RPMI8226 (cell line): ENCODE measurements at places on chromosomes 12 and 14.
A peak's percentile ranks its signal among the peaks of the same experiment; 100 is the strongest.

GRCh38 chr14:102694530-102695166, 82.6 kb upstream of the TRAF3 start:
- DNase-seq = peak; percentile 67

DNA sequence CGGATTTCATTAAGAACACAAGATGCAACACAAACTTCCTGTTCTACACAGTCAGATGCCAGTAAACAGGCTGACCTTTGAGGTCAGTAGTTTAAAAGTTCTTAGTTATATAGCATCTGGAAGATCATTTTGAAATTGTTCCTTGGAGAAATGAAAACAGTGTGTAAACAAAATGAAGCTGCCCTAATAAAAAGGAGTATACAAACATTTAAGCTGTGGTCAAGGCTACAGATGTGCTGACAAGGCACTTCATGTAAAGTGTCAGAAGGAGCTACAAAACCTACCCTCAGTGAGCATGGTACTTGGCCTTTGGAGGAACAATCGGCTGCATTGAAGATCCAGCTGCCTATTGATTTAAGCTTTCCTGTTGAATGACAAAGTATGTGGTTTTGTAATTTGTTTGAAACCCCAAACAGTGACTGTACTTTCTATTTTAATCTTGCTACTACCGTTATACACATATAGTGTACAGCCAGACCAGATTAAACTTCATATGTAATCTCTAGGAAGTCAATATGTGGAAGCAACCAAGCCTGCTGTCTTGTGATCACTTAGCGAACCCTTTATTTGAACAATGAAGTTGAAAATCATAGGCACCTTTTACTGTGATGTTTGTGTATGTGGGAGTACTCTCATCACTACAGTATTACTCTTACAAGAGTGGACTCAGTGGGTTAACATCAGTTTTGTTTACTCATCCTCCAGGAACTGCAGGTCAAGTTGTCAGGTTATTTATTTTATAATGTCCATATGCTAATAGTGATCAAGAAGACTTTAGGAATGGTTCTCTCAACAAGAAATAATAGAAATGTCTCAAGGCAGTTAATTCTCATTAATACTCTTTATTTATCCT, 13.5 kb downstream of the PTGER2 start:
- no peak for DNase-seq

- no peak for DNase-seq
Observed at GRCh38 chr14:56273155-56273554, 154.9 kb downstream of the PELI2 start.

- no peak for DNase-seq
Observed at GRCh38 chr14:51653079-51653774, 1.5 kb downstream of the FRMD6 start.

DNA sequence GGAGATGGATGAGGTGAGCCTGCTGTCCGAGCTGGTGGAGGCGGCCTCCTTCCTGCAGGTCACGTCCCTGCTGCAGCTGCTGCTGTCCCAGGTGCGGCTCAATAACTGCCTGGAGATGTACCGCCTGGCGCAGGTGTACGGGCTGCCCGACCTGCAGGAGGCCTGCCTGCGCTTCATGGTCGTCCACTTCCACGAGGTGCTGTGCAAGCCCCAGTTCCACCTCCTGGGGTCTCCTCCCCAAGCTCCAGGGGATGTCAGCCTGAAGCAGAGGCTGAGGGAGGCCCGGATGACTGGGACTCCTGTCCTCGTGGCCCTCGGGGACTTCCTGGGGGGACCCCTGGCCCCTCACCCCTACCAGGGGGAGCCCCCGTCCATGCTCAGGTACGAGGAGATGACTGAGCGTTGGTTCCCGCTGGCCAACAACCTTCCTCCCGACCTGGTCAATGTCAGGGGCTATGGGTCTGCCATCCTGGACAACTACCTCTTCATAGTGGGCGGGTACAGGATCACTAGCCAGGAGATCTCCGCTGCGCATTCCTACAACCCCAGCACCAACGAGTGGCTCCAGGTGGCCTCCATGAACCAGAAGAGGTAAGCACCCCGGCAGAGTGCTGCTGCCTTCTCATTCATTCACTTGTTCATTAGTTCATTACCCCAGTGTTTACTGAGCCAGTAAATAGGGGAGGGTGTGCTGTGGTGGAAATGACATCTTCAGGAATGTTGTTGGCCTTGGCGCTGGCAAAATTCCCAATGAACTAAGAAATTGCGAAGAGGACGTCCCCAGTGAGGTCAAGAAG, 774 bp upstream of the MANSC4 start:
- no peak for DNase-seq

DNA sequence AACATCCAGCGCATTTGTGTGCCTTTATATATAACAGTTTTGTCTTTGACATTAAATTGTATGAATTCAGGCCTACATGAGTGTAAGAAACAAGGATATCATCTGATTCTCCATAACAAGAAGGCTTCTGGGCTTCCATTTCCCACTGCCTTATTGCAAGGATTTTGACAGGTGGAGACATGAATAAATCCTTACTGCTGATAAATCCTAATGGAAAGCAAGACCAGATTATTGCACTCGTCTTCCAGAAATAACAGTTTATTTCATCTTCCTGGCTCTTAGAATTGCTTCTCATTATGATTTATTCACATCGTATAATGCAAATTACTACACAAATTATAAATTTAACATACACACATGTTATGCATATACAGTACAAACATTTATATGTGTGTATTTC, 348.1 kb downstream of the MDGA2 start:
- DNase-seq = no peak

GRCh38 chr12:7444076-7444475, at the start of gene CD163L1:
Gene CD163L1, minus strand, starts transcription at chr12:7444153. Its CDS starts 26 bp downstream, at chr12:7444127.
- no peak for DNase-seq

DNA sequence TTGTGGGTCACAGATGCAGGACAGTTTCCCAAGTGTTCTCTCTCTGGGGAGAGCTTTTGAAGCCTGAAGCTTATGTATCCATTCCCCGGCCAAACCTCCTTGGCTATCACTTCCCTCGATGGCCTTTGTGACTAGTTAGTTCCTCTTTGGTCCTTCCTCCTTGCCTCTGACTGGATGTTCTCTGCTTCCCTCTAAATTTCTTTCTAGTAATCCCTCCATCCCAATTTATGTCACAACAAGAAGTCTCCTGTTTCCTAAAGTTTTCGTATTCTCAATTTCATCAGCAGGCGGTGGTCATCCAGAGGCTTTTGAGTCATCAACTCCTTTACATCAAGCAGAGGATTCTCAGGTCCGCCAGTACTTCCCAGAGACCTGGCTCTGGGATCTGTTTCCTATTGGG, 27.5 kb downstream of the A2ML1 start:
- DNase-seq = no peak

DNA sequence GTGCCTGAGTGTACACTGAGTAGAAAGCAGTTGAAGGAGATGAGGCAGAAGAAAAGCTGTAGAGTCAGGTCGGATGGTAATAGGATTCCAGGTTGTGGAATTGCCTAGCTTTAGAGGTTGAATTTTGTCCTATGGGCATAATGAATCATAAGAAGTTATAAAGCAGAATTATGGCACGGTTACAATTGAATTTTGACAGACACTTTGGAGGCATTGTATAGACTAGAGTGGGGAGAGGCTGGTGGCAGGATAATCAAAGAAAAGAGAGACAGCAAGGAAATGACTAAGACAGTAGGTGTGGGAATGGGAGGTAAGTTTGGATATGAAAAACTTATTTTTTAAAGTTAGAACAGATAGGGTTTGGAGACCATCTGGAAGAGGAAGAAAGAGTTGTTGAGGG, 102.6 kb downstream of the NTN4 start:
- DNase-seq = no peak

DNA sequence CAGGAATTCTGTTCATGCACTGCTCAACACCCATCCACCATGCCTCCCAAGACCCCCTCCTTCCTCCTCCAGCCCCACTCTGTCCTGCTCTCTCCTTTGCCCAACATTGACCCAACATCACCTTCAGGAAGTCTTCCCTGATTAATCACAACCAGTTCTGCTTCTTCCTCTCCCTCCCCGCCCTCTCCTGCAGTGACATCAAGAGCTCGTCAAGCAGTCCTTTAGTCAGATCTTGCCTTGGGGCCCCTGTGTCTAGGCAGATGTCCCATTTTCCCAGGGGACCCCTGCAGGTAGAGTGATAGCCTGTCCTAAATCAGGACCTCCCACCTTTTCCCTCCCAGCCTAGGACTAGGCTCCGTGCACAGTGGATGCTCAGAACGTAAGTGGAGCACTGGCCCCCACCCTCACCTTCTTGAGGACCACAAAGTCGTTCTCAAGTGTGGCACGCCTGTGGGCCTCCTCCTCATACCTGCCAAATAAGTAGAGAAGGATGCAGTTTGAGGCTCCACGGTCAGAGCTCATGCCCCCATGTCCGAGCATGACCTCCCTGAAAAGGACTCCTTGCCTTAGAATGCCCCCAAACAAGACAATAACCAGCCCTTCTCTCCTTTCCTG, 2.3 kb downstream of the KRT78 start:
- DNase-seq = no peak

GRCh38 chr14:75551021-75551420, 27.4 kb upstream of the FLVCR2 start:
- no peak for DNase-seq

DNA sequence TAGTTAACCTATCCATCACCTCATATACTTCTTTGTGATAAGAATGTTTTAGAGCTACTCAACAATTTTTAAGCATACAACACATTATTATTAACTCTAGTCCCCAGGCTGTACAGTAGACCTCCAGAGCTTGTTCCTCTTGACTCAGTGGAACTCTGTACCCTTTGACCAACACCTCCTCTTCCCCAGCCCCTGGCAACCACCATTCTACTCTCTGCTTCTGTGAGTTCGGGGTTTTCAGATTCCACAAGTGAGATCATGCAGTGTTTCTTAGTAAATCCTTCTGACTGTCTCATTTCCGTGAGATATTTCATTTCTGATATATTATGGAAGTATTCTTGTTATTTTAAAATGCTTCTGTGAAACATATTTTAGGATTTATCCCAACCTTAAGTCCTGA, 200.7 kb downstream of the PCNX1 start:
- DNase-seq = no peak

- no peak for DNase-seq
Observed at GRCh38 chr14:95307402-95308041, 12.2 kb downstream of the CLMN start.

DNA sequence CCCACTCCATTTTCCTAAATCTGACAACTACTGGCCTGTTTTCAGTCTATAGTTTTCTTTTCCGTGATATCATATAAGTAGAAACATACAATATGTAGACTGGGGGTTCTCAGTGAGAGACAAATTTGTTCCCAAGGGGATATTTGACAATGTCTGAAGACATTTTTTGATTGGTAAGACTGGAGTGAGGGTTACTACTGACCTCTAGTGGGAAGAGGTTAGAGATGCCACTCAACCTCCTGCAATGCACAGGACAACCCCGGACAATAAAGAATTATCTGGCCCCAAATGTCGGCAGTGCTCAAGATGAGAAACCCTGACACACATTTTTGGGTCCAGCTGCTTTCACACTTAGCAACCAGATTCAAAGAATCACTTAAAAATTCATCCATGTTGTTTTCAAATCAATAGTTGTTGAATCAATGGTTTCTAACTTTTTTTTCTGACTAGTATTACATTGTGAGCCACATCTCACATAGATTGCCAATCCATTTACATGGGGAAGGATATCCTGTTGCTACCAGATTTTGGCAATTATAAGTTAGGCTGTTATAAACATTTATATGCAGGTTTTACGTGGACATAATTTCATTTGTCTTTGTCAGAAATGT, 307.1 kb downstream of the RPL10L start:
- peak; percentile 19 for DNase-seq

- DNase-seq = no peak
Observed at GRCh38 chr14:64562436-64562835, 12.7 kb downstream of the PPP1R36 start.

- DNase-seq = no peak
Observed at GRCh38 chr14:77864085-77864484, 64.2 kb downstream of the ADCK1 start.

GRCh38 chr12:14562279-14562678, 5.4 kb downstream of the PLBD1 start:
- no peak for DNase-seq

DNA sequence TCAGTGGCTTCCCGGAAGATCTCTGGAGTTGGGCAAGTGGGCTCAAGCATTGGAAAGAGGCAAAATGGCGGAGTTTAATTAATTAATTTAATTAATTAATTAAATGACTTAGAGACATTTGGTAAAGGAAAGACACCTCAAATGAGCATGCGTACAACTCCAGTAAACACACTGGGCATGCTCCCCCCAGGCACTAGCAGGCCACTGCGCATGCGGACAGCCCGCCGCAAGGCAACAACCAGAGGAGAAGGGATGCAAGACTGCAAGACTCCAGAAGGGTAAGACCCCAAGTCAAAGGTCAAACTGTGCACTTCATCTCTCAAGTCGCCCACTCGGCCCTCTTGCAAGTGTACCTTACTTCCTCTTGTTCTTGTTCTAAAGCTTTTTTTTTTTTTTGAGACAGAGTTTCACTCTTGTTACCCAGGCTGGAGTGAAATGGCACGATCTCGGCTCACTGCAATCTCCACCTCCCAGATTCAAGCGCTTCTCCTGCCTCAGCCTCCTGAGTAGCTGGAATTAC, 57.8 kb upstream of the PSMC1 start:
- no peak for DNase-seq

- DNase-seq = no peak
Observed at GRCh38 chr12:68405343-68405781, 73.2 kb upstream of the MDM1 start.

- DNase-seq = no peak
Observed at GRCh38 chr12:57473886-57474285, 5.8 kb downstream of the ARHGAP9 start.

DNA sequence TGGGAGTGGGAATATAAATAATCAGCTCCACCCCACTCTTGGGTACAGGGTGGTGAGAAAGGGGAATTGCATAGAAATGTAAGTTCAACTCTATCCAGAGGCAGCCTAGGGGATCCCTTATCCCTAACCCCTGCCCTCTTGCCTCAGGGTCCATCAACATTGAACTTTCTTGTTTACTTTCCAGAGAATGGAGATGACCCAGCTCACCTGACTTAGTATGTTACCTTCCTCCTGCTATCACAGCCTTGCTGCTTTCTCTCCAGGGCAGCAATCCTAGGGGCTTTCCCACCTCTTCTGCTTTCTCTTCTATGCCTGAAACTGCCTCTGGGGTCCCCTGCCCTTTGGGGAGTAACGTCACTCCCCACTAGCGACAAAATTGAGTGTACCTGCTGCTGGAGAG, 2.7 kb downstream of the LRP1 start:
- DNase-seq = no peak

GRCh38 chr14:104587641-104588040, 8.1 kb downstream of the C14orf180 start:
- DNase-seq = no peak

DNA sequence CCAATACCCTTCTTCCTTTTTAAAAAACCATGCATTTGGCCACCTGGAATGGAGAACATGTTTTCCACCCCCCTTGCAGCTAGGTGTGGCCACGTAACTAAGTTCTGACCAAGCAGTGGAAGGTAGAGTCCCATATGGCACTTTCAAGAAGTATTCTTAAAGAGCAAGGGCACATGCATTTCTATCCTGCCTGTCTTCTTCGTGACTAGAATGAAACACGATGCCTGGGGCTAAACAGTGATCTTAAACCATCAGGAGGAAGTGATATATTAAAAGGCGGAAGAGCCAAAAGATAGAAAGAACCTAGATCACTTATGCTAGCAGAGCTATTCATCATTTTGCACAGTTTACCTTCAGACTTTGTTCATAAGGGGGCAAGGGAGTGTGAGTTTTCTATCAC, 16.0 kb upstream of the DDX11 start:
- DNase-seq = no peak

- no peak for DNase-seq
Observed at GRCh38 chr12:19316425-19316824, 122.9 kb upstream of the AEBP2 start.

- no peak for DNase-seq
Observed at GRCh38 chr12:34598352-34598827, 576.1 kb downstream of the ALG10 start.

- no peak for DNase-seq
Observed at GRCh38 chr12:97169889-97170567, 263.0 kb downstream of the NEDD1 start.
